Activated CD8-positive, alpha-beta memory T cell treated with anti-CD3 and anti-CD28 coated beads, Interleukin-2, amount 50 U/mL, for 48 hours (primary cell): ENCODE measurements at places on chromosomes 2 and 18.

DNA sequence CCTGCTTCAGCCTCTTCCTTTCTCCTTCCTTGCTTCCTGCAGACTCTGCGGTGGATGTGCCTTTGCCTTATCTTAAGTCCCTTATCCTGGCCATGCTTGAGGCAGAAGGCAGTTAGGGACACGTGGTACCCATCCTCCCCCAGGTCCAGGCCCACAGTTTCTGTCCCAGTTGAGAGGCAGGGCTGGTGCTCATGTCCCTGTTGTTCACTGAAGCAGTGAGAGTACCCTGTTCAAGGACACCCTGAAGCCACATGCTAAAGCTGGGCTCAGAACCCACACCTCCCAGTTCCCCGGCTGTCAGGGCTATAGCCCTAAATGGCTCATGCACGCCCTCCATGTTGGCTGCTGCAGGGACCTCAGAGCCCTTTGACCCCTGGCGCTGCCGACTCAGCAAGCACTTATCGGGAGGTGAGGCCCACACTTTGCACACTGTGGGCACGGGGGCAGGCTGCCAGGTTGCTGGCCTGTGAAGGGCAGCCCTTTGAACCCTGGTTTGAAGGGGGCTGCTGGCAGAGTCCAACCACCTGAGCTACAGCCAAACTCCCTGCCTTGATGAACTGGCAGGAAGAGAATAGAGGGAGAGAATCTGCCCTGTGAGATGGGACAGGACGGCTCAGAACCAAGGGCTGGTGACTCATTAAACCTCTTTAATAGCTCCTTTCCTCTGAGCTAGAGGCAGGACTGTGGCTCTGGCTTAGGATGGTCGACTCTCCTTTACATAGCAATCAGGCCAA is 6.3 kb downstream of the KHK start:
- DNase-seq = no peak

DNA sequence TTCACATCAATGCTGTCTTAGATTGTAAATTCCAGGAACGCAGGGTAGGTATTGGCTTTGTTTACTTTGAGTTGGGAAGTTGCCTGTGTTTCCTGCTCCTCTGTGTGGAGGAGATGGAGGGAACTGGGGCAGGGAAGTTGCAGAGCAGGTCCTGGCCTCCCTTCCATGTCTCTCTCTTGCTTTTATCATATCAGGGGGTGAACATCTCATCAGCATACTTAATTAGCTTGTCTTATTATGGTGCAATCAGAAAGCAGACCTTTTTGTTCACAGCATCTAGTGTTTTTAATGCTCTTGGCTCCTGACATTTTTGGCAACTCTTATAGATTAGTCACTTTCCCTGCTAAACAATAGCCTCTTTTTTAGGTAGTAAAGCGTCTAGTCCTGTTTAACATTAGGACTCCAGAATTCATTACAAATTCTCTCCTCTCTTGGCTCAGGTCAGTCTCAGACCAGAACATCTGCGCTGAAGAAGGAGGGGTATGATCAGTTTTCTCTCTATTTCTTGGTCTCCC is 11.5 kb upstream of the DIPK1C start:
- no peak for DNase-seq

DNA sequence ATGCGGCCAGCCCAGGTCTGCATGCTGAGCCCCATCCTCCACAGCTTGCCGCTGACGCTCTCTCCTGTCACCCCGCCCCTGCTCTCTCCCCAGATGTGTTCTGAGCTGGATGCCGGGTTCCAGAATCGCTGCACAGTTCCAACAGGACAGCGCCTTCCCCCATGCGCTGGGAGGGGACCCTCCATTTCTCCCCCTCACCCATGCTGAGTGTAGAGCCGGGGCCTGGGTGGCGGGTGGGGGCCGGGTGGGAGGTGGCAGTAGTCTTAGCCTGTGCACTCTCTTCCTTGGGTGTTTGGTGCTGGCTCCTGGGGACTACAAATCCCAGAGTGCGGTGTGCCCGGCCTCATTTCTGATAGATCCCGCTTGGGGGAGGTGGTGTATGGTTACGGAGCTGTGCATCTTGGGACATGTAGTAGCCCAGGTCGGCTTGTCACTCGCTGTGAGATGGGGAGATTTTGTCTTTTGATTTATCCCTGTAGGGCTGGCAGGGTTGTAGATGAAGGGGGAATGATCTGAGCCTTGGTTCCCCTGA is 6.8 kb downstream of the DNAJB2 start:
- DNase-seq = no peak

DNA sequence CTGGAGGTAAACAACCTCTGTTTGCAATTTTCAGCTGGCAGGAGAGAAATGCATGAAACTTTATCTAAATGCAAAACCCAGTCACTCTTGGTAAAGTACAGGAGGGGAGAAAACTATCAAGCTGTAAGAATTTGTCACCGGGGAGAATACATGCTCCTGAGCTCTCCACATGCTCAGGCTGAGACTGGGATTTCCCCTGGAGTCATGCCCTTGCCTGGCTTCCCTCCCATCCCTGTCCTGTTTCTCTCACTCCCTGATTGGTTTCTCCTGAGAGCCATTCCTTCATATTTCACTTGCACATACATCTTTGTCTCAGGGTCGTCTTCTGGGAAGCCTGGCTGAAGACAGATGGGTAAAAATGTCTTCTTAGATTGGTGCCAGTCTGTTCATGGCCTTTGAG is 52.9 kb upstream of the SPATS2L start:
- no peak for DNase-seq

- DNase-seq = no peak
These were observed 9.8 kb downstream of the LGALSL start for GRCh38 chr2:64463781-64464180.

DNA sequence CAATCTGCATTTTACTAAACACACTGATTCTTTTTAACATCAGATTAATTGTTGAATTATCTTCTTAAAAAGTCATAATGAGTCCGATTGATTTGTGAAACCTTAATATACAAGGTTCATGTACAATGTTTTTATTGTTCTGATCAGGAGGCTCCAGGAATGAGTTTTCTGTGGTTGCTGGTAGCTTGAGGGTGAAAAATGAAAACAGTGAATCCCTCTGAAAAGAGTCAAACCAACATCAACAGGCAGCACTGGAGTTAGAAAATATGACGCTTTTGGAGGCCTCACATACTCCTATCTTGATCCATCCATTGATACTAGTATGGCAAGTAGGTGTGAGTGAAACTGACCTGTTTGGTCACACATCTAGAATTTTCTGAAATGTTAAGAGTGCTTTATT is 216.3 kb upstream of the ETAA1 start:
- no peak for DNase-seq

GRCh38 chr2:45888167-45888566 is 236.7 kb downstream of the PRKCE start:
- no peak for DNase-seq

DNA sequence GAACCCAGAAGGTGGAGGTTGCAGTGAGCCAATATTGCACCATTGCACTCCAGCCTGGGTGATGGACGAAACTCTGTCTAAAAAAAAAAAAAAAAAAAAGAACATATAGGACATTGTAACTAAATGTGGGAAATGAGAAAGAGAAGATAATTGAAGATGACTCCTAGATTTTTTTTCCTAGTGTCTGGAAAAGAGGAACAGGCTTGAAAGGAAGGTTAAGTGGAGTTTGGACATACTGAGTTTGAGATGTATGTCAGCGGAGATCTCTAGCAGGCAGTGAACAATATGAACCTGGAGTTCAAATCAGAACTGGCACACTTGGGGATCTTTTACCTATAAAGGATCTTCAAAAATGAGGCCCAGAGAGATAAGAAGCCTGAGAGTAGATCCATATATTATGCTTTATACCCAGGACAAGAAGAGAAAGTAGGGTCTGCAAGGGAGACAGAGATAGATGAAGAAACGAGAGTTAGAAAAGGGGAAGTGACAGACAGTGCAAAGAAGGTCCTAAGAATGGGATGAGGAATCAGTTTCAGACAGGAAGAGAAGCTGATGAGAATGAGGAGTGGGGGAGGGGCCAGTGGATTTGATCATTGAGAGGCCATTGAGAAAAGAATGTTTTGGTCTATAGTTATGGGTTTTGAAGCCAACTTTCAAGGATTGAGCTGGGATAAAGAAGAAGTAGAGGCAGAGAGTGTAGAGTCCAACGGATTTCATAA is 46.9 kb upstream of the CD28 start:
- DNase-seq = no peak

DNA sequence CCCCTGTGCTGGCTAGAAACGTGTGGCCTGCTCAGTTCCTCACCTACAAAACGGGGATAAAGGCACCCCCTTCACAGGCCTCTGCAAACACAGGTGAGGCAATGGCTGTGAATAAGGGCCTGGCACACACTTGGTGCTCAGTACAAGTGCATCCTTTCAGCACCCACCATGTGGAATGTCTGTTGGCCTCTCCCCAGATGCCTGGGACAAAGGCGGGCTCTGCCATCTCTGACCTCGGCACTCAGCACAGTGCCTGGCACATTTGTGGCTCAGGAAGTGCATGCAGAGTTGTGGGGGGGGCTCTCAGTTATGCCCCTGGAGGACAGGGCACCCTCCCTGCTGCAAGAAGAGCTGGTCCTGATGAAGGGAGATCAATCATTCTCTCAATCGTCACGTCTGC is 224.6 kb upstream of the RAB6C start:
- no peak for DNase-seq

DNA sequence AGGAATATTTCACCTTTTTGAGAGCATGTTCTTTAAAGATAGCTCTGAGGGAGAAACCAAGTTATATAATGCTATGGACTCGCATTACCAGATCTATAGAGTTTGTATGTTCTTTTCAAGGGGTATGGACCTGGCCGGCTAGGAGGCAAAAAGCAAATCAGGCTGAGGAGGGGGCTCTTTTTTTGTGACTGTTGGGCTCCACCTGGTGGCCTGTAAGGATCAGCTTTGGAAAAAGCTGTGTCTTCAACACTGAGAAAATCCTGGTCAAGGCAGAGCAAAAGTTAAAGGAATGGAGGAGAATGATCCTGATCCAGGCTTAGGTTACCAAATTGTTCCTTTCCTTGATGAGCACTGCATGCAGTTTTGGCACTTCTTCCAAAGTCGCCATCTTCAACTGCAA is 180.5 kb downstream of the DIS3L2 start:
- DNase-seq = no peak

DNA sequence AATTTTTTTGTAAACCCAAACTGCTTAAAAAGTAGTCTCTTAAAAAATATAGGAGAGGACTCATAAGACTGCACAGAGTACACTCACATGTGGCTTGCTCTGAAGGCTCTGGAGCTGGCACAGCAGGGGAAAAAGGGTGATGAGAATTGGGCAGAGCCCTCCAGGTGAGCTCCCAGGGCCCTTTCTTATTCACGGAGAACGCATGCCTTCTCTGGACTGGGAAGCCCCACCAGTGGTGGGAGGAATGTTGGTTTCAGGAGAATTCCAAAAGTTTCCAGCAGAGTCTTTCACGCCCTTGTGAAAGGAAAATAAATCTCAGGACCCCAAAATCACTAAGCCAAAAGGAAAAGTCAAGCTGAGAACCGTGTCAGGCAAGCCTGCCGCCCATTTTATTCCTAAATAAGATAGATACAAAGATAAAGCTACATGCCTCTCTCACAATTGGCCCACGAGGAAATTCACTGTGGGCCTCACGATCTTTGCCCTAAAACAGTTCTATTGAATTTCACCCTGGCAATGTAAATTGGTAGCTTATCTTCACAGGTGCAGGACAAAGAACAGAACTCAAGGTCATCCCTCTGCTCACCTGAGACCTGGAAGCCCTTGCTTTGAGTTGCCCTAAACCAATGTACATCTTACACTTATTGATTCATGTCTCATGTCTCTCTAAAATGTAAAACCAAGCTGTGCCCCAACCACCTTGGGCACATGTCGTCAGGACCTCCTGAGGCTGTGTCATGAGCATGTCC is 15.5 kb upstream of the MC5R start:
- DNase-seq = no peak

GRCh38 chr2:15674637-15675455 is 83.2 kb downstream of the DDX1 start:
- DNase-seq = no peak

DNA sequence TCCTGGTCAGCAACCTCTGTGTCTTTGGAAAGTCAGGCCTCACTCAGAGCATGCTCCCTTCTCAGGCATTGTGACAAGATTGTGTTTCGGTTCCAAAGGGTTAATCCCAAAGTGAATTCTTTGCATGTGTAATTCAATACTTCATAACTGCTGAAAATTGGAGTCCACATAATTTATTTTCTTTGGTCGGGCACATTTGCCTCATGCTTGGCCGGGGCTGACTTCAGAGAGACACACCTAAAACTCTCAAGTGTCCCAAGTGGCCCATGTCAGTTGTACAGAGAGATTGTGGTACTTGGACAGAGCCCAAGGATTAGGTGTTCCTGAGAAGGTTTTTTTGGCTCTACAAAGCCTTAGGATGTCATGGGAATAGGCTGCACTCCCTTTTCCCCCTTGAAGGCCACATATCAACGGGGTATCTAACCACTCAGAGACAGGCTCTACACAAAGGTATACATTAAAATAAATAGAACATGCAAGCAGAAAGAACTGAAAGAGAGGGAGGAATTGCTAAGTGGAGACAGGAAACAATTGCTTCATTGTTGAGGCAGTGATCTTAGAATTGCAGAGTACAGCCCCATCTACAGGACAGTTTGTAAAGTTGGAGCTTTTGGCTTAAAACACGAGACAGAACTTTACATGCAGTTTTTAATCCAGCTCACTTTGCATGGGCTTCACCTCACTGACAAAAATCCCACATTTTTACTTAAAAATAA is 1232.3 kb upstream of the ZEB2 start:
- no peak for DNase-seq

DNA sequence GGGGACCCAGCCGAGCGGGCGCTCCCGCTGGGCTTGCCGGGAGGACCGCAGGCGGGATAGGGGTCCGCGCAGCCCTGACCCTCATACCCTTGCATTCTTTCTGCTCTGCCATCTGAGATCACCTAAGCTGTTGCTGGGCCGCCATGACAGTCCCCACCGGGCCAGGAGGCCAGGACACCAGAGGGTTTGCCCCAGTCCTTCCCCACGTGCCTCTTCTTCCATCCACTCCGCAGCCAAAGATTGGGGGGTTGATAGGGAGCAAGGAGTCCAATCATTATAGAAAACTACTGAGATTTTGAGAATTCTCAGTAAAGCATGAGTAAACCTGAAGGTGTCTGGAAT is 453 bp upstream of the GRB14 start:
- no peak for DNase-seq
